Mesothelial cell of epicardium (in vitro differentiated cells): ENCODE measurements at places on chromosomes 7 and 10.
A peak's percentile ranks its signal among the peaks of the same experiment; 100 is the strongest.

GRCh38 chr7:46930366-46930765 lies 651.5 kb downstream of the TNS3 start:
- DNase-seq, result no peak

GRCh38 chr10:106960812-106961211 lies 203.7 kb downstream of the SORCS1 start:
- DNase-seq, result no peak

- DNase-seq, result no peak
Measured at GRCh38 chr7:67022511-67022910, 25.9 kb downstream of the TYW1 start.

- DNase-seq, result no peak
Measured at GRCh38 chr10:13631594-13631993, 44.8 kb downstream of the PRPF18 start.

- peak; percentile 25 for DNase-seq
Measured at GRCh38 chr10:103145860-103146466, 47.1 kb downstream of the NT5C2 start.

DNA sequence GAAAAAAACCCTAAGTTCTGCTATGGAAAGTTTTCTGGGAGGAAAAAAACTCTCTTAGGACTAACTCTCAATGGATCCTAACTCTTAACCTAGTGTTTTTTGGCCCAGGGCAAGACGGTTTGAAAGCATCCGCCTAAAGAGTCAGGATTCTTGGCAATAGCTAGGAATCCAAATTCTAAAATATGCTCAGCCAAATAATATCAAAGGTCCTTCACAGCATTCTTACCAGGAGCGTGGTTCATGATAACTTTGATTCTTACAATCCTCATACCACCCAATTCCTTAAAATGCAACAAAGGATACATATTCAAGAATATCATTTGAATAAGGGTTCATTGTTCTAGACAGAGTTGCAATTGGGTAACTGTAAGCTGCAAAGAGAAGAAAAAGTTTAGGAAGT lies 21.3 kb downstream of the CPA1 start:
- DNase-seq, result no peak

- DNase-seq, result no peak
Measured at GRCh38 chr10:21039721-21040120, 142.6 kb upstream of the NEBL start.

- no peak for DNase-seq
Measured at GRCh38 chr7:155021699-155022145, 18.8 kb upstream of the PAXIP1 start.

DNA sequence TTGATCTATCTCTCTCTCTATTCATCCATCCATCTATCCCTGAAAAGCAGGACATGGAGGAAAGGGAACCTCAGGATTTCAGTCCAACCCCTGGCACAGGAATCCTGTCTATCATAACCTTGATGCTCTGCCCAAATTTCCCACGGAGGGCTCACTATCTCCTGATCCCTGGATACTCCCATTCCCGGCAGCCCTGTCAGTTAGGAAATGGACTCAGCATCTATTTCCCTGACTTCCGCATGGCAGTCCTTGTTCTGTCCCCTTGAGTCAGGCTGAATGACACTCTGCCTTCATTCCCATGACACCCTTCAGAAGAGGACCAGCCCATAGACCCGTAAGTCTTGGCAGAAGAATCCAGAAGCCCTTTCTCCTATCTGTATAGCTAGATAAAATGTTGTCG lies 77.7 kb downstream of the VWA2 start:
- no peak for DNase-seq

DNA sequence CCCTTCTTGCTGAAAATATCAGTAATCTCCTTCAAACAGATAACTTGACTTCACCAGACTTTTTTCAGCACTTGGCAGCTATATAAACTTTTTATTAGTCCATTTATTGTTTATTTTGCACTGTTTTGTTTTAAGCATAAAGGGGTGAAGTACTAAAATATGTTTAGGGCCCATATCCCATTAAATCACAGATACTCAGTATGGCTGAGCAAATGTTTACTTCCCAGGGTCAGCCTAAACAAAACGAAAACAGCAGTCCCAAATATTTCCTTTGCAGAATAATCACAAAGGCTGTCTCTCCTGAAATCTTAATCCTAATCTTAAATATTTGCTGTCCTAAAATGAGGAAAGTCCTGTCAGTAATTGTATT lies 649.6 kb downstream of the TNS3 start:
- DNase-seq, result no peak

DNA sequence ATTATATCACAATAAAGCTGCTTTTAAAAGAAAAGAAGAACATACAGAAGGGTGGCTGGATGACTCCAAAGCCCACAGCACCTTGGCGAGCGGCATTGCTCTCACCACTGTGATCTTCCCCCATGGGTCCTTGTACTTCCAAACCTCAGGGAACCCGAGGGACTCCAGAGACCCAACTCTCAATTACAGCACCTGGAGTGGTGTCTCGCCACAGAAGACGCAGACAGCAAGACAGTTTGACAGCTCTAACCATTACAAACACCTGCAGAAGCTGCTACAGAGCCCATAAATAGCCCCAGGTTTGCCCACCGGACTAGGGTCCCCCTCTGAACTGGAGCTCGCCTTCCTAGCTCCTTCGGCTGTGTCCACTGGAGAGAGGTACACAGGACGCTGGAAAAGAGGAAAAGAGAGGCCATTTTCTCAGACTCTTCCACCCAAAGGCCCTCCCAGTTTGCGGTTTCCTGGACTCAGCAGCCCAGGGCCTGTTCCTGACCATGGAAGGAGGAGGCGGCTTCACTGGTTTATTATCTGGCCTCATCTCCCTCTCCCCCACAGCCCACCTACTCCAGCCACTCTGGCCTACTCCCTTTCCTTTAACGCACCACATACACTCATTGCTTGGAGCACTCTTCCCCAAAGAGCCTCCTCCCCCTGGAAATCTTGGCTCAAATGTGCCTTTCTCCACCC lies 1.9 kb downstream of the PIK3AP1 start:
- no peak for DNase-seq

DNA sequence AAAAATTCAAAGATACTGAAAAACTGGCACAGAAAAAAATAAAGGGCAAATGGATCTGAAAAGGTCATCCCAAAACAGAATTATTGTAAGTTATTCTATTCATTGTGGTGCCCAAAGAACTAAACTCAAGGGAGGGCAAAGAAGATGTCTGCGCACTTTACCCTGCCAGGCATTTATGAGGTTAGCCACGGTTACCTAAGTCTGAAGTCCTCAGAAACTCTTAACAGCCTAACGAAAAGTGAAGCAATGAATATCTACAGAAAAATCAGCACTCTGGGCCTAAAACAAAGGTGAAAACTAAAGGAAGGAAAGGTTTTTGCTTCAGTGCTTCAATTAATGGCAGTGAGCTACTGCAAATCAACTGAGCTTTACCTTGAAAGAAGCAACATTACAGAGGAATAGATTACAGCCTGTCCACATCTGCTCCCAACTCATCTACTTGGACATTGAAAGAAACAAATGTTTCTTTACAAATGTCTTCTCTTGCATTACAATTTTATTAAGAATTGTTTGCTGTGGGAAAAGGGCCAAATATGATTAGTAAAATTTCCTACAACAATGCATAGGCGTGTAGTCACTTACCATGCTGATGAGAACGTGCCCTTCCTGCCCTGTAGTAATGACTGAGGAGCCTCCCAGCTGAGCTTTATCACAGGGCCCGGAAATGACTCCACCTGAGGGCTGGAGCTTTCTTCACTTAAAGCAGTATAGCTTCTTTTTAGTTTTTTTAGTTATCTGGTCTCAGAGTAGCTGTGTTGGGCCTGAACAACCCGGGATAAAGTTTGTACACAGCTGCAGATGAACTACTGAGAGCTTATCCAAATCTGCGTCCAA lies at the start of gene TUBAL3:
Gene TUBAL3 (minus strand): TSS at position 621 of the 834 bp plus-strand sequence. CDS start 36 bp downstream, at position 585.
- no peak for DNase-seq

DNA sequence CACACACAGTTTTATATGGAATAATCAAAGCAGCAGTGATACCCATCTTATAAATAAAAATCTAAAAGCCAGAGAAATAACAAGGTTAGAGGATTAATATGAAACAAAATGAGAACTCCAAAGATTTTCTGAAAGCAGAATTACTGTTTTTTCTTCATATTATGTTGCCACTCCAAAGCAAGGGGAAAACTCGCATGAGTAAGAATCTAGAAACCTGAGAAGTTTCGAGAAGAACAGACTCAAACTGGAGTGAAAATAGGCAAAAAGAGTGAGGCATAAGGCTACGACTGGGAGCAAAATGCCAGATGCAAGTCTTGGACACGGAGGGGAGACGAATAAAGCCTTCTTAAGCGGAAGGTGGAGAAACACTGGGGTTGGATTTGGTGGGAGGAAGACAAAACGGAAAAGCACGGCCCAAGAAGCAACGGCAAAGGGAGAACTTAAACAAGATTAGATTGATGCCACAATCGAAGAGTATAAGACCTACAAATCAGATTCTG lies 923 bp downstream of the TNPO3 start:
- no peak for DNase-seq

DNA sequence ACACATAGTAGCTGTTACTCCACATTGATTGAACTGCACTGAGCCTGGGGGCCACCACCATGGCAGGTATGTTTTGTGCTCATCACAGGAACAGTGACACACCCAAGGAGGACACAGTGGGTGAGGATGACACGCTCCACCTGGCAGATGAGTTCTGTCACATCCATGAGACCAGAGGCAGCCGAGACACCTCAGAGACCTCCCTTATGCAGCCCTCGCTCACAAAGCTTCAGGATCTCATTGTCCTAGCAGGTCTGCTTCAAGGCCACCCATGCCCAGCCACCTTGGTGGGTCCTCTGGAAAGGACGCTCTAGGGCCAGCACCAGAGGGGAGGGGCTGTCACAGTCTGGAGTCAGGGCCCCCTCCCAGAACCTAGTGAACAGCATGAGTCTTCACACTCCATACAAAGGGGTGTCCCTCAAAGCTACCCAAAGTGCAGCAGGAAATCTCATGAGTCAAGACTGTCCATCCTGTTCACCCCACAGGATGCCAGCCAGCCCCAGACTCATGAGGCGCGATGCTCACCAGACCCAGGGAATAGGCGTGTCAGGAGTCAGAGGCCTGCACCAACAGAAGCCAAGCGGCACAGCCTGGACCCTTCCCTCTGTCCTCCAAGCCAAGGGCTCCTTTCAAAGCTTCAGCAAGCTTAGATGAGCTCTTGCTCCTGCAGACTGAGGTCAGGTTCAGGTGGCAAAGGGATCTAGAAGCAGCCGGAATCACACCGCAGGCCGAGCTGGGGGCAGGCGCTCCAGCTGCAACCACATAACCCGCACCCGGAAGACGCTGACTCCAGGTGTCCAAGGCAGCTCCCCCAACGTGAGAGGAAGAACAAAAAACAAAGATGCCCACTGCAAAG lies 9.6 kb downstream of the FAM53B start:
- DNase-seq, result no peak

GRCh38 chr7:117872561-117873309 lies 506 bp downstream of the CTTNBP2 start:
- DNase-seq, result no peak

GRCh38 chr7:148883266-148884048 lies 634 bp downstream of the EZH2 start:
- peak; percentile 41 for DNase-seq

GRCh38 chr7:13181216-13181615 lies 493.8 kb downstream of the ARL4A start:
- DNase-seq, result no peak

DNA sequence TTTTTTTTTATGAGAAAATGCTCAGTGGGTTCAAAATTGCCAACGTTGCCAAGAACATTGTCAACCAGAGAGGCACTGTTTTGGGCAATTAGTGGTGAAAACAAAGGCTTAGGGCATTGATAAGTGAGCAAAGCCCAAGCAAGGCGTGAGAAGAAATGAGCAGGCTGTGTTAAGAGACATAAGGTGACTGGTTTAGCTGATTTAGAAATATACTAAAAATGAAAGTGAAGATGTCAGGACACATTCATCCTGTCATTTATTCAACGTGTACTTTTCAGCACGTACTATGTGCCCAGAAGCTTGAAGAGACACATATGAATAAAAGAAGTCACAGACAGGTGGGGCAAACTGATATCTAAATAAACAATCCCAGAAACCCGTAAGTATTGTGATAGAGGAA lies 31.8 kb downstream of the AOAH start:
- no peak for DNase-seq

GRCh38 chr7:88670536-88670935 lies 89.0 kb upstream of the ZNF804B start:
- no peak for DNase-seq

- no peak for DNase-seq
Measured at GRCh38 chr7:142866361-142867096, 11.7 kb downstream of the EPHB6 start.

DNA sequence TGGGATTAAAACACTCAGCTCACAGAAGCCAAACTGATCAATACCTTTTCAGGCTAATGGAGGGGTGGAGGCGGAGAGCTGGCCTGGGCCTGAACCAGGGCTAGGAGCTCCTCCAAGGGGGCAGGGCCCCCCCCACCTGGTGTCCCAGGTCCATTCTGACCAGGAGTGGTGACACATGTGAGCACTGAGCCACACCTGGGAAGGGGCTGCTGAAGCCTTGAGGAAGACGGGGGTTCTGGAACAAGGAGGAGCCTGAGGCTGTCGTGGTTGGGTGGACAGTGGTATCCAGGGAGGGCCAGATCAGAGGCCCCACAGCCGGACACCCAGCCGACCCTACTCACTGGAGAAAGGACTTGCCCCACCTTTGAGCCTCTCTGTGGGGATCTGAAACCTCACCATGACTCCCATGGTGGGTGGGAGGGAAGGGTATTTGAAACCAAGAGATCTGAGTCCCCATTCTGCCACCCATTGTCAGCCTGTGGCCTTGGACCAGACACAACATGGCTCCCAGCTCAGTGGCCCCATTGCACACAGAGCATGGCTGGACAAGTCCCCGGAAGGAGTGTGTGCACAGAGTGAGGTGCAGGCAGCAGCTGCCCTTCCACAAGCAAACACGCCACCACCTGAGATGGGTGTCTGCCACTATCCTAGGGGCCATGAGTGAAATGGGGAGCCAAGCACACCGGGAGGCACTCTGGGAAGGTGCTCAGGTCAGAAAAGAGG lies 12.4 kb downstream of the TMEM273 start:
- DNase-seq, result no peak

GRCh38 chr7:102875700-102876295 lies 37.0 kb upstream of the LRRC17 start:
- DNase-seq, result no peak

GRCh38 chr7:96449094-96449493 lies 127.2 kb upstream of the SLC25A13 start:
- DNase-seq, result no peak

DNA sequence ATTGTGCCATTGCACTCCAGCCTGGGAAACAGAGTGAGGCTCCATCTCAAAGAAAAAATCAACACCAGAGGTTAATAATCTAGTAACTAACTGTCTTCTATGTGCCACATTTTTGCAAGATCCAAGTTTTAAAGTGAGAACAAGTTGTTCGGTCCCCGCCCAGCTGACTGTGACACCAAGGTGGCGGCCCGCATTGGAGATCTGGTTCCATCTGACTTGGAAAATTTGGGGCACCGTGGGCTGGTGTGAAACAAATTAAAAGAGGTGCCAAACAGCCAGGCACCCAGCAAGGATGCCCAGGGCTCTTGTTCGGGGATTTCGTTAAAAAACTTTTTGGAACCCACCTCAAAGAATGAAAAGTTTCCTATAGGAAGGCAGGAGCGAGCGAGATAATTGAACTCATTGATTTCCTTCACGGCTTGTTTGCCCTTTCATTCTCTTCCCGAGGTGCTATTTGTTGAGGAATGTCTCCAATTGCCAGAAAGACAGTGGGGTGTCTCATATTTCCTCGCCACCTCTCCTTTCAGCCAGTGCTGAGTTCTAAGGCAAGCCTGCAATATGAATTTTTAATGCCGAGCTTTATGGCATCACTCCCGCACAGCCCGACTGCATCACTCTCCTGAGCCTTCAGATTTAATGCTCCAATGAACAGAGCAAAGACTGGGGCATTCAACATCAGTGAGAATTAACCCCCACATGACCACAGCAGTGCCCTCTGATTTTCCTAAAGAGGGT lies 156.9 kb upstream of the SH2B2 start:
- DNase-seq, result no peak

- no peak for DNase-seq
Measured at GRCh38 chr10:119079599-119080520, 757 bp downstream of the EIF3A start.
